ENCODE measurements at places on chromosomes 4 and X.

DNA sequence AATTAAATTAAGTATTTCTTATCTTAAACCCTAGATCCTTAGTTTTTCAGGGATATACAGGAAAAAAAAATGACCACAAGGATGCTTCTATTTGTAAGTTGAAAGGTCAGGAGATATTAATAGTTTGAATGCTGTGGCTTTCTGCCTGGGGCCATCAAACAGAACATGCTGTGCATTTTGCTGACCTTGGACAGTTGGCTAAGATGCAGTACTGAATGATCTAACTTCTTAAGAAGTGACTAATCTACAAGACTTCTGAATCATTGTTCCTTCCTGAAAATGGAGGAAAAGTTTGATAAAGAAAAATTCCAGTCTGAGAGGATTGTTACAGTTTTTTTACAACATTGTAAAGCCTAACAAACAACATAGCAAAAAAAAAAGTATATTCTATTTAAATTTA, 237.8 kb upstream of the JADE1 start:
- DNase-seq: no peak

DNA sequence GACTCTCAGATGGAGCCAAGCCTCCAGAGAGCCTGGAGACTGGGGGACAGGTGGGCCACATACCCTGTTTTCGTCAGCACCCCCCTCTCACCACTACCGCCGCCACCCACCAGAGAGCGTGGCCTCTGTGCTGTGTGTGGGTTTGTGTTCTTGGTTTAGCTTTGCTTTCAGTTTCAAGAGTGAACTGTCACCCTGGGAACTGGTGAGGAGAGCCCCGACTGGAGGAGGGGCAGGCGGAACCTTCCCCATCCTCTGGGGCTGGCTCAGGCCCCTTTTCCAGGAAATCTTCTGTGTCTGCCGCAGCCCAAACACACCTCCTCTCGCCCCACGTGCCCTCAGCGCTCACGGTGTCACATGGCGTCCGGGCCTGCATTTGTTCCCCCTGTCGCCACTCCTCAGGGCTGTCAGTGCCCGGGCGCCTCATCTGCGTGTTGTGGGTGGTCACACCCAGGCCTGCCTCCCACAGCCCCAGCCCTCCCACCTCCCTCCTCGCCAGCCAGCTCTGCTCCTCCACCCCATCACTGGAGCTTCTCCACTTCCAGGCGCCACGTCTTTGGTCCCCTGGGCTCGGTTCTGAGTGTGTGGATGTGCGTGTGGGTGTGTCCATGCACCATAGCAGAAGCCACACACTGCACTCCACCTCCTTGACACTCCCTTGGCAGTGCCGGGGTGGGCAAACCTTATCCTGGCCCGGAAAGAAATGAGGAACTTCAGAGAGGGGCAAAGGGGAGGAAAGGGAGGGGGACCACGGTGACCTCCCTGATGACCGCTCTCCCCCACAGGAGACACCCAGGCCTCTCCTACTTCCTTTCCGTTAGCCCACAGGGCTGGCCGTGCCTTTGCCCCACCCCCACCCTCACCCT, 27.8 kb downstream of the ELF4 start:
- peak; percentile 94 for DNase-seq

DNA sequence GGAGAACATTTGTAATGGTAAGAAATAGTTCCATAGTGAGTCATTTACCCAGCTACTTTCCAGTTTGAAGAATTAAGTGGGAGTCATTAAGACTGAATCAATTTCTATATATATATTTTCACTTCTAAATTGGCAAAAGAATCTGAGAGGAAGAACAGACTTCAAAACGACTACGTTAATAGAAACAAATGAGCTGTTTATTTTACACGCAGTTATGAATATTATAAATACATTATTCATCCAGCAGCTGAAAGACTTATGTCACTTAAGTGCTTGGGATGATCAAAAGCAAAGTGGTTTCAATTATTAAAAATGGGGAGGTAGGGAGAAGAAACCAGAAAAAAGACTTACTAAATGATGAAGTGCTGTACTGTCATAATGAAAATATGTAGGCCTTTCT, 260.5 kb upstream of the DDX53 start:
- DNase-seq: no peak

GRCh38 chr4:4721636-4722035, 137.8 kb upstream of the MSX1 start:
- no peak for DNase-seq

GRCh38 chrX:134443461-134443860, 16.5 kb upstream of the HPRT1 start:
- no peak for DNase-seq

GRCh38 chr4:141851246-141851891, 215.0 kb downstream of the IL15 start:
- no peak for DNase-seq

GRCh38 chr4:92566269-92566668, 262.5 kb downstream of the GRID2 start:
- no peak for DNase-seq

DNA sequence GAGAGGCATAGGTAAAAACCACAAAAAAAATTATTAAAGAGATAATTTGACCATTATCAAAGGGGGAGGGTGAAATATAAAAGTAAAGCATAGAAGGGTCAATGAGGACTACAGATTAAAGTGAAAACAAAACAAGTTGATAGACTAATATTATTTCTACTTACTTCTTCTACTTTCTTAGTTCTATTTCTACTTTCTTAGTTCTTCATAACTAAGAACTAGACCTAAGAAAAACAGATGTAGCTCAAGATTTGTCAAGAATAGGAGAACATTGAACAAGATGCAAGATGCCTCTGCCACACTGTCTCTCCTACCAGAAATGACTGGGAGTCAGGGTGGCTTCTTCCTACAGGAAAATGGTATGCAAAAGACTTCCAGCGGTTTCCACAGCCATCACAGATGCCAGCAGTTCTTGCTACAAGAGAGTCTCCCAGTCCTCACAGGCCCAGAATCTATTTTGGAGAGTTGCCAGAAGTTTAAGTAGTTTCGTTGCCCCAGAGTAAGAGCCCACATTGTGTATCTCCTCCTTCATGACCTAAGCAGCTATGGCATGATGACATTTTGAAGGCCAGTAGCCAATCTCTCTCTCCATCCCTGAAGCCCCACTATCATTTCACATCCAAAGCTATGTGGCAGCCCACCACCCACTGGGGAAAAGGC, 42.9 kb upstream of the DDX60 start:
- DNase-seq: no peak

DNA sequence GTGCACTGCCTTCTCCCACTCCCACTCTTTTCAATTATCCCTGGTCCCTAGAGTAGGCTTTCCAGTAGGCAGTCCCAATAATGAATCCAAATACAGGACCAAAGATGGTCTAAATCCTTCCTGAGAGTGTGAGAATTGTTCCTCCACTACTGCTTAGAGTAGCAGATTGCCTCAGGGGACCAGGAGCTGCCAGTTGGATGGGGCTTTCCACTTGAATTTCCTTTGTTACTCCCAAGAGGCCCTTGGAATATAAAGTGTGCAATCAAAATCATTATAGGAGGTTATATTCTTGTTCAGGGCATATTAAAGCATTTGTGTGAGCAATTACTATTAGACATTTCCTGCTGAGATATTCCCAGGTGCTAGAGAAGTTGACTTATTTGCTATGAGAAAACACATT, 156.6 kb upstream of the TLL1 start:
- no peak for DNase-seq

- no peak for DNase-seq
These were observed 381.0 kb upstream of the BOD1L1 start for GRCh38 chr4:14008494-14008893.

GRCh38 chrX:38954520-38954919, 153.3 kb downstream of the MID1IP1 start:
- no peak for DNase-seq

GRCh38 chrX:142250502-142250901, 45.4 kb upstream of the MAGEC2 start:
- DNase-seq: no peak

- peak; percentile 69 for DNase-seq
These were observed 33.2 kb upstream of the SLC9A7 start for GRCh38 chrX:46791927-46792809.

DNA sequence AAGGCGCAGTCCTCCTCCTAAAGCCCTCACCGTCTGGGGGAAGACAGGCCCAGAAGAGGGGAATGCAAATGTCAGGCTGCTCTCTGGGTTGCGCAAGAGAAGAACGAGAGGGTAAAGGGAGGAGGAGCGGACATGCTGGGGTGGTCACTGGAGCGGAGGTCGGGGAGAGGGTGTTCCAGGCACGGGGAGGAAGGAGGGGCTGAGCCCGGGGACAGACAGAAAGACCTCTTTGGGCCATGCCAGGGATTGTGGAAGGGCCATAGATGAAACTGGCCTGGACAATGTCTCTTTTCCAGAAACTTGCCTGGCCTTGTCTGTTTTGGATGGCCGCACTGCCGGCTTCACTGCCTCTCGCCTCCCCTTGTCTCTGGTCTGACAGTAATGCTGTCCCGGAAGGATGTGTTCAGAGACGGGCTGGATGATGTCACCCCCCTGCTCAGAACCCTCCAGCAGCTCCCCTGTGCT, 121.0 kb downstream of the SORCS2 start:
- no peak for DNase-seq

DNA sequence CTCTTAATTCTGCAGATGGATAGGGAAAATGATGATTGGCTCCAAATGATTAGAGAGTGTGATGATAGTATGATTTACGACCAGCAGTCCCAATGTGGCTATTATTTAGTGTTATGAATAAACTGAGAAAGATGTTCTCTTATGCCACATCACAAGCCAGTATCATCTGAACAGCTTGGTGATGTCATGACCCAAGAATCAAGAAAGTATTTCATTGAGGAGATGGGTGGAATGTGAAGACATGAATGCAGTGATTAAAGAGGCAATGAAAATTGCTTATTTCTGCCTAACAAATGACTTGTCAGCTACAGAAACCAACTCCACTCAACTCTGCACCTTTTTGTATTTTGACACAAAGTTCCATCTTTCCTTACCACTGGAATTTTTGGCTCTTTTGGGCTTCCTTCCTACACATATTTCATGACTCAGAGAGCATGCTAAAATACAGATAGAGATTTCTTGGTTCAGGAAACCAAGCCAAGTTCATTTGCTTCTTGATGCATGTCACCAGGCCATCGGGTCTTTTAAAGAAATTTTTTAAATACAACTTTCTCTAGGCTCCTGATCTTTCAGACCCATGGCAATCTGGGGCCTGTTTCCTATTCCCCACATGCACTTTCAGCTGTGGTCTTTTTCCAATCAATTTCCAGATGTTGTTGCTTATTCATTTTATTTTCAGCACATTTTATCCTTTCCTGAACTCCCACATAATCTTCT, 174.2 kb downstream of the HHIP start:
- no peak for DNase-seq

GRCh38 chr4:90184560-90184959, 57.4 kb downstream of the CCSER1 start:
- no peak for DNase-seq

DNA sequence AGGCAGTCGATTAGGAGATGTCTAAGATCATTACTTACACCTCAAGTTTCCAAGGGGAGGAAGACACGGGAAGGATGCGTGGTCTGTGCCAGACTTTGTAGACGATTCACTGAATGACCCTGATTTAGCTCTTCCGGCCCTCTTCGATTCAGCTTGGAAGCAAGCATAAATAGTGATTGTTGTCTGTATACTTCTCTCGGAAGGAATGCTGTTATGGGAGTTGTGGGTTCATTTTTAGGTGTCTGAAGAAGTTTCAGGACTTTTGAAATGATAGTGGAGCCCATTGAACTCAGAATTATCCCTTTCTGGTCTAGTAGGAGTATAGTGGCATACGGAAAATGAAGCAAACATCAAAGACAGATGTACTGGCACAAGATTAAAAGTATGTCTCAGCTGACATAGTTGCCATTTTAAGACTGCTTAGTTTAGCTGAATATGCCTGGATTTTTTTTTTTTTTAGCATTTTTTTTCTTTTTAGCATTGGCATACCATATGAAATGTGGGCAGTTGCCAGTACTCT, 1.0 kb upstream of the ANKRD17 start:
- DNase-seq: no peak

GRCh38 chr4:148077581-148077980, 345.7 kb downstream of the ARHGAP10 start:
- DNase-seq: no peak

- no peak for DNase-seq
These were observed 69.7 kb downstream of the RPS6KA6 start for GRCh38 chrX:84118315-84118714.

DNA sequence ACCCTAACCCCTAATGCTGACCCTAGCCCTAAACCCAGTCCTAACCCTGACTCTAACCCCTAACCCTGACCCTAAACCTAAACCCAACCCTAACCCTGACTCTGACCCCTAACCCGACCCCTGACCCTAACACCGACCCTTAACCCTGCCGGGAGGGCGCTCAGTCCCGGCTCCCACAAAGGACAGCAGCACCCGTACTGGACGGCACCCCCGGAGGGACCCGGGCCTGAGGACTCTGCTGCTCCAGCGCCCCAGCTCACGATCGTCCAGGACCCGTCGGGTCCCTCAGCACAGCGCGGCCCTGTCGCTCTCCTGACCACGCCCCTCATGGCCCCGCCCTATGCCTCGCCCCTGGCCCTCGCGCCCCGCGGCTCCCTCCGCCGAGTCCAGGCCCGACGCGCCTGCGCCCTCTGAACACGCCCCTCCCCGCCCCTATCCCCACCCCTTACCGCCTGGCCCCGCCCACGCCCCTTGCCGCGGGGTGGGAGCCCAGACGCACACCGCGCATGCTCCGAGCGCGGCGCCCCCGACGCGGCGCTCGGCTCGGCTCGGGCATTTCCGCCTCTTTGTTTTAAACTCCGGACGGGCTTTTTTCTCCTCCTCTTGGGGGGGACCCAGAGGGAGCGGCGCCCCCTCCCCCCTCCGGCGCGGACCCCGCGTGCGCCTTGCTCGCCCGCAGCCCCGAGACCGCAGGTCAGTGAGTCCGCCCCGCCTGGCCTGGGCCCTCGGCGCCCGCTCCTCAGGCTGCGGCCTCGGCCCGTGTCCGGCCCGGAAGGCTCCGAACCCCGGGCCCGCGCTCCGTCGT, at the start of gene PCGF3:
Gene PCGF3, plus strand, starts transcription at position 555 of the 805 bp plus-strand sequence. CDS start 27,849 bp downstream, outside the sequence.
- DNase-seq: peak; percentile 97

- no peak for DNase-seq
These were observed 15.7 kb downstream of the PRKX start for GRCh38 chrX:3697701-3698279.

GRCh38 chrX:103405009-103405333, 28.6 kb downstream of the BEX3 start:
- no peak for DNase-seq

DNA sequence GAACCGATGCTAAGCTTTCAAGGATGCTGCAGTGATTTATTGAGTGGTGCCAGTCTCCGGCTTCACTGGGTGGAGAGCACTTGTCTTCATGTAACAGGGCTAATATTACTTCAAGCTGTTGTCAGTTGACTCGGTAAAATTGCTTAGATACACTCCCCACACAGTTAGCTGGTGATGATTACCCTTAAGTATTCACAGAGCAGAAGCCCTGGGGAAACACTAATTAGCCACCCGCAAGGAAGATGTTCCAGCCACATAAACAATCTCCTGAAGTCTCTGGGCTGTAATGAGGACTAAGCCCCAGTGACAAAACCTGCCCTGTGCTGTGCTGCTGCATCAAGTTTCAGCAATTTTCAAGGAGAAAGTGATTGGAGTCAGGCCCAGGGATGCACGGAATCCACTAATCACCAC, 37.3 kb upstream of the GK2 start:
- no peak for DNase-seq

GRCh38 chr4:182770259-182770995, 146.8 kb downstream of the DCTD start:
- DNase-seq: no peak

GRCh38 chrX:153750127-153750774, 13.8 kb upstream of the PLXNB3 start:
- DNase-seq: no peak

- DNase-seq: no peak
These were observed 164.9 kb upstream of the KLF3 start for GRCh38 chr4:38499101-38499500.

GRCh38 chr4:117575850-117576249, 458.4 kb upstream of the NDST3 start:
- no peak for DNase-seq

Data from activated CD4-positive, alpha-beta T cell treated with anti-CD3 and anti-CD28 coated beads, Interleukin-10, Interleukin-2, amounts not matched to agents 100 ng/mL and 50 ng/mL, durations not matched to agents 16 hours and 8 hours (primary cell).